CD8-positive, alpha-beta memory T cell (primary cell): ENCODE measurements at places on chromosomes 3 and 15. TPM values are rescaled to one million over a fixed set of nuclear protein-coding genes. Genes with fewer than 3 reads are reported as not detected.

- no peak for DNase-seq
Observed at GRCh38 chr15:96348112-96349027, 17.9 kb downstream of the NR2F2 start.

DNA sequence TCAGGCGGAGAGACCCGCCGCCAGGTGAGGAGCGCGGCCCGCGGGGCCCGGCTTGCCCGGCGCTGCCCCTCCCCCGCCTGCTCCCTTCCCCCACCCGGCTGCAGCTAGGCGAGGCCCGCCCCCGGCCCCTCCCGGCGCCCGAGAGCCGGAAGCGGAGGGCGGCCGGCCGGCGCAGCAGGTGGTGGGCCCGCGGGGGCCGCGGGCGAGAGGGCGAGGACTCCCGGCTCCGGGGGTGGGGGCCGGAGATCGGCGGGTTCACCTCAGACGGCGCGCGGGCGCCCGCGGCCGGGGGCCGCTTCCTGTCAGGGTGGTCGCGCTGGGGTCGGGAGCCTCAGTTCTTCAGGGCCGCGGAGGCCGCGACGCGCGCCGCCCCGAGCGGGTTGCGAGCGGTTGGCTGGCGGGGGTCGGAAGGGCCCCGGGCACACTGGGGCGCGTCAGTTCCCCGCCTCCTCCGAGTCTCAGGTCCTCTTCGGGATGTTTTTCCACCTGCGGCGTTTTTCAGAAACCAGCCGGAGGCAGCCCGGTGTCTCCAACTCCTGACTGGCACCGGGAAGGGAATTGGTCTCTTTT lies 395 bp downstream of the ZFAND6 start:
- no peak for DNase-seq

Gene TIPARP
- total RNA-seq = 37.0 TPM

Gene GASK1A
- not detected for total RNA-seq

Gene JMJD7
- total RNA-seq = 14.4 TPM

Gene OSTN
- not detected for total RNA-seq
